Skin of body (tissue), 3 donors: ENCODE measurements at places on chromosomes 5 and 9.

GRCh38 chr5:31232273-31232888 lies 38.9 kb downstream of the CDH6 start:
- peak; percentile 34 for DNase-seq

GRCh38 chr5:124605541-124605940 lies 140.9 kb downstream of the ZNF608 start:
- DNase-seq = peak; percentile 95

GRCh38 chr9:134800791-134801339 lies 79.7 kb upstream of the FCN2 start:
- no peak for DNase-seq

DNA sequence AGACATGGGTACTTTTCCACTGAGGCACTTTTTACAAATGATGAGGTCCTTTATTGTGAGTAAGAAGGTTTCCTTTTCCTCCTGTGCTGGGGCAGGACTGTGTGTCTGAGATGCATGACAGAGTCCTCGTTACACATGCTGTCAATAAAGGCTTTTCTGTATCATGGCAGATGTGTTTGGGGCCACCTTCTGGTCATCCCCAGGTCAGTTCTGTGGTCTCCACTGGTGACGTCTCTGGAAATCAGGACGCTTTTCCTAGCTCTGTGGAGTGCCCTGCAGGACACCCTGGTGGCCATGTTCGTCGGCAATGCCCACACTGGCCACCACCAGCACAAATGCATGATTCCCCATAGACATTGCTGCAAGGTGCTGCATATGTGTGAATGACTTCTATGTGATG lies 2.8 kb downstream of the CMBL start:
- DNase-seq = no peak

GRCh38 chr5:77358255-77359205 lies 133.6 kb downstream of the WDR41 start:
- no peak for DNase-seq

DNA sequence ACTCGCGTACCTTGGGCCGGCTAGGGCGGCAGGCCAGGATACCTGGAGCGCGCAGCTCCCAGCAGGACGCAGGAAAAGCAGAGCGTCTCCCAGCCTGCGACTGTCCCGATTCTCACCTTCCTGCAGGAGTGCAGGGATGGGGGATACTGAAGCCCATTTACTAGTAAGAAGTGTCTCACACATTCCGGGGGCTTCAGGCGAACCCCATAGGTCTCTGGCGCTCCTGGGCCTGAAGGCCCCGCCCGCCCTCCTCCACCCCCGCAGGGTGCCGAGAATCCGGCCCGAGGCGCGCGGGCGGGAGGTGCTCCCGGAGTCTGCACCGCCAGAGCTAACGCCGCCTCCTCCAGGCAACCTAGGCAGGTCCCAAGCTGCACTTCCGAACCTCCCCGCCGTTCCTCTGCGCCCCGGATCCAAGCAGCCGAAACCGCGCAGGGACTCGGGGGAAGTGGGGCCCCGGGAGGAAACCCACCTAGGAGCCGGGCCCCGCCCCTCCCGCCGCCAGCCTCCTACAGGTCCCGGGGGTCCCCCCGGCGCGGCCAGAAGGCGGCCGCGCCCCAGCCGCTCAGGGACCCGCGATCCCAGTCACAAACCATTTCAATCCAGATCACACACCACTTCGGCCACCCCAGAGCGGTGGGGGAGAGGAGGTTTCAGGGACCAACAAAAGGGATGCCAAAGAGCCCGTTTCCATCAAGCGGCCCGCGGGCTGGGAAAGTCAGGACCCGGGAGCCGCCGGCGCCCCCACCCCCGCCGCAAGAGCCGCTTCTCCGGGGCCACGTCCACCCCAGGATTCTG lies 1.2 kb downstream of the ROR2 start:
- DNase-seq = no peak

DNA sequence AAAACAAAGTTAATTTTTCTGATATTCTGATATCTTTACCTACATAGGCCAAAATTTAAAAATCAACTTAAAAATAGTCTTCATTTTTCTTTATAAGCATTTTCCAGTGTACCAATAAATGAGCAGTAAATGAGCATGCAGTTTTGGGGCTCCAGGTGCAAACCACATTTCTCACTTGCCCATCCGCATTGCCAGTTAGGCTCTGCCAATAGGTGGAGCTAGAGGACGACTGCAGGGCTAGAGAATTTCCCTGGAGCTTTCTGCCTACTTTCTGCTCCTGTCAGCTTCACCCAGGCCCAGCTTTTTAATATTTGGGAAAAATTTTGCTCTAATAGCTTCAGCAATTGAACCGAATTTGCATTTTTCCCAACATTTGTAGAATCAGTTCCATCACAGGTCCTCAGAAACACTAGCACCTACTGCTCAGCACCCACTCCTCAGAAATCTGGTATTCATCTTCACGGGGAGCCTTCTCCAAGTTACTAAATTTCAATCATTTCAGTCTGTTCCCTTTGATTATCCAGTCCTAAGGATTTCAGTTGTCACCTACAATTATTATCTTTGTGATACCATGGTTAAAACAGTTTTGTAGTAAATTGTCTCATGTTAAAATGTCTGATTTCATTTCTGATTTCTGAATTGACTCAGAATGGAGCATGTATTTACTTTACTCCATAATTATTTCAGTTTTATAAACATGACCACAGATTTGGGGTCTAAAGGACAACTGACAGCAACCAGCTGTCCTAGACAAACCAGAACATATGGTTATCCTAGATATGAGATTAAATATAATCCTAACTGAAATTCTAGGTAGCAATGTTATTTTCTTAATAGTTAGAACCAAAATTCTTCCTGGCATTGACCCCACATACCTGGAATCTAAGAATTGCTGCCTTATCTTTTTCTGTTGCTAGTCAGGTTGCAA lies 104.6 kb upstream of the FAM174A start:
- DNase-seq = no peak

DNA sequence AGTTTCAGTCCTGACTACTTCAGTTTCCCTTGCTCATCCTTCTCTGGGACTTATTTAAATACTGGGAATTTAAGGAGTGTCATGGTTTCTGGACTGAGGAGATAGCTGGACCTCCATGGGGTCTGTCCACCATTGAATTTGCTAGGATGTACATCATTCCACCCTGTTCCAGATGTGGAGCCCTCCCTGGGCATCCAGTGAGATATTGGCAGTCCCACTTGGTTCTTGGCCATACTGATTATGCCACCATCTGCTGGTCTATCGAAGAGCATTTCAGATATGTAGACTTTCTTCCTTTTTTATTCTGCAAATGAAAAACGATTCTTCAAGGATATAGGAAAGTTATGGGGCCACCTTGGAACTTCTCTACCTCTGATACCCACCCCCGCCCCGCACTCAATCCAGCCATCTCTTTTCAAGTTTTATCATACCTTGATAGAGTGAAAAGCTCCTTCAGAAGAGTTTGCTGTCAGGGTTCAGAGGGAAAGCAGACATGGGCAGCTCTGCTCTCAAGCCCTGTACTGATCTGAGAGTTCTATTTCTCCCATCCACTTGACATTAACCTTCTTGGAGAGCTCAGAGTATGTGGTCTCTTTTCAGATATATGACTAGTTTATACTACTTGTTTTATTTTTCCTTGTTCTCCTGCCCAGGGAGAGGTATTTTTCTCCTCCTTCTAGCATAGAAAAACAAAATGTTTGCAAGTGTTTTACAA lies 490.7 kb upstream of the SGCD start:
- no peak for DNase-seq

- no peak for DNase-seq
Measured at GRCh38 chr5:137122075-137122474, 377.1 kb downstream of the SPOCK1 start.

DNA sequence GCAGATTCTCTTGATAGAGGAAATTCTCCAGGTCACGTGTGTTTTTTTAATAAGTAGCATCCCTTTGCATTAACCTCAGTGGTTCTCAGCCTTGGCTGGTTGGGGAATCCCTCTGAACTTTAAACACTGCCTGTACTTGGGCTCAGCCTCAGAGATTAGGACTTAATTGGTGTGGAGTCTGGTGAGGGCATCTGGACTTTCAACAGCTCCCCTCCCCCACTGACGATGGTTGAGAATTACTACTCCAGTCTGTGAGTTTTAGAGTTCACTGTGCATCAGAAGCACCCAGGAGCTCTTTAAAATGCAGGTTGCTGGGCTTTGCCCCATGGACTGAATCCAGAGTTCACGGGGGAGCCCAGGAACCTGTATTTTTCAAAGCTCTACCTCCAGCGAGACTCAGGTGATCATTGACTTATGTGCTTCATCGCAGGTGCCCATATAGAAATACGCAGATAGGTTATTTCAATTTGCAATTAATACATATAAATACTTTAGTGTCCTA lies 71.4 kb downstream of the DAPK1 start:
- no peak for DNase-seq

- DNase-seq = no peak
Measured at GRCh38 chr5:137078171-137078665, 420.9 kb downstream of the SPOCK1 start.

- DNase-seq = no peak
Measured at GRCh38 chr5:77859306-77859705, 83.2 kb upstream of the TBCA start.

GRCh38 chr9:131610231-131610761 lies 65.0 kb downstream of the PRRT1B start:
- DNase-seq = peak; percentile 92

DNA sequence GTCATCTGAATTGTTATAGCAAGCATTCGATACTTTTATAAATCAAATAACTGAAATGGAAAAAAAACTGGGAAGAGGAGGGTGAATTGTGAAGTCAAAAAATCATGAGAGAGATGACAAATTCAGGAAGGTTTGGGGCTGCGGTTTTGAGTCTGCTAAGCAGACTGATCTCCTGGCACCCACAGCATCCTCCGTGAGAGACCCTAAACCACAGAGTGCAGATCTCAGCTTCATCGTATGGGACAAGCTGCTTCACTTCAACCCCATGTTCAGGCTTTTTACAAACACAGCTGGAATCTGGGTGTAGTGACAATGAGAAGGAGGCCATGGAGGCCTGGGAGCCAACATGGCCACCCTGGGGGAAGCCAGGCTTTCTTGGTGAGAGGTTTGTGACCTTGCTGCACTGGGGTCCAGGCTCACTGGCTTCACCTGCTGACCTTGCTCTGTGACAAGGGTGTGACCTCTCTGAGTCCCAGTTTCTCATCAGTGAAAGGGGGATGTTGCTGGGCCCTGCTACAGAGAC lies 19.4 kb downstream of the USP20 start:
- no peak for DNase-seq

DNA sequence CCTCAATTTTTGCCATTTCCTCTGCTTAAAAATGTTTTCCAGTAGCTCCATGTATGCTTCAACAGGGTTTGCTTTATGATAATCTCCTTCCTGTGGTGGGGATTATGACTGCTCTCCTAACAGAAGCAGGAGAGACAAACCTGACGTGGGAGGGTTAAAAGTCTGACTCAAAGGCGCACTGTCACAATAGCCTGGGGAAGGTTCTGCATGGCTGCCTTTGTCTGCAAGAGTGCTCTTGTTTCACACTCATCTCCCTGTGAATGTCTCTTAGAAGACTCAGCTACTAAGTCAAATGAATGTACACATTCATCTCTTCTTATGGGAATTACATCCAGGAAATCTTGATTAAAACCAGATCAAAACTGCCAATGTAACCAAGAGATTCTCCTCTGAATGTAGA lies 90.9 kb upstream of the MTAP start:
- DNase-seq = no peak

DNA sequence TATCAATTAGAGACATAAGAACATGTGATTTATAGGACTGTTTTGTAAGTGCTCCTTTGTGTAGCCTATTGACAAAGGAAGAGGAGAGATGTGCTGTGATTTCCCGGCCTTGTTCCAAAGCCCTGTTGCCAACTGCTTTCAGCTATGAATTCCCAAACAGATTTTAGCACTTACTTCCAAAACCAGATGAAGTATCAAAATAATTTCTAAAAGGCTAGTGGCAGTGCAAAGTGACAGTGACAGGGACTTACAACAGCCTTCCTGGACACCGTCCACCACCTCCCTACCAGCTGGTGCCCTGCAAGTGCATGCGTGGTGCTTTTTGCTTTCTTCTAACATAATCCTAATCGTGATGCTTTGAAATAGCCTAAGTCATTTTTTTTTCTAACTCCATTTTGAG lies 254.1 kb upstream of the ACTBL2 start:
- DNase-seq = peak; percentile 16

GRCh38 chr9:121019273-121019672 lies 30.8 kb downstream of the C5 start:
- DNase-seq = no peak

- DNase-seq = no peak
Measured at GRCh38 chr9:36597412-36598178, 24.9 kb downstream of the MELK start.

- DNase-seq = peak; percentile 39
Measured at GRCh38 chr5:98108497-98108896, 665.0 kb upstream of the RGMB start.
